Stimulated activated CD4-positive, alpha-beta T cell treated with anti-CD3 and anti-CD28 coated beads, Interleukin-1b, Interleukin-23, amount 100 ng/mL, for 1 hour (primary cell): ENCODE measurements at places on chromosomes 6 and 20.

DNA sequence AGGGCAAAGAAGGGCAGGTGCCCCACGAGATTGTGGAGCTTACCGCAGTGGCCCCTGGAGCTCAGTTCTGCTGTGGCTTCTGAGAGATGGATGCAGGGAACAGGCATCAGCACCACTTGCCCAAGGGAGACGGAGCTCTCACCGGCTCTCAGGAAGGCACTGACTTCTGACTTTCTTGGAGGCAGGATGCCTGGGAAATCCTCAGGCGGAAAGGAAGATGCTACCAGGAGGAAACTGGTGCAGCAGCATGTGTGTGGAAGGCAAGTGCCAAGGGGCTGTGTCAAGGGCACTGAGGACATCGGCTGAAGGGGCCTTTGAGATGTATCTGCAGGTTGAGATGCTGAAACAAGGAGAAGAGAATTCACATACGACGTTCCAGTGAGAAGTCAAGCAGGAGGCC is 64.0 kb downstream of the FOXA2 start:
- DNase-seq = no peak

- DNase-seq = no peak
These were observed 173.8 kb downstream of the PTPRK start for GRCh38 chr6:128346569-128346968.

DNA sequence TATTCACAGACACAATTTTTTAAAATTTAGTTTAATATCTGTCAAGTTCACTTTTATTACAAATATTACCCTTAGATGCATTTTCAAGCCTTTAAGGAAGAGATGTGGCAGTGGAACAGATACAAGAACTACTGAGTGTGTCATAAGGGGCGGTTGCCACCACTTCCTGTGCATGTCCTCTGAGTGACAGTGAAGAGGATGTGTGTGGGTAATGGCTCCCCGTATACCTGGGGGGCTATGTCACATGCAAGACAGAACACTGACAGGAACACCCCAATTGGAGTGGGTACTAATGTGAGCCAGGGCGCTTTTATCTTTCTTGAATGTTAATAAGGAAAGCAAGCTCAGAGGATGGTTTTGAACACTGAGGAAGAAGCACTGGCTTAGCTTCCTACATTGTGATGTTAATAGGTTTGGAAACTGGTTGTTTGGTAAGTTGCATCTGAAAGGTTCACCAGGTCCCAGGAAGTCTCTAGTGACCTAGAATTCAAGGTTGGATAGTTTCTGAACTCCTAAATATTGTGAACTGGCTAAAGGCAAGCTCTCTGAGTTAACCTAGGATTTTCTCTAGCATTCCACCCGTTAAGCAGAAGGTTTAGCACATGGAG is 83.4 kb upstream of the ASF1A start:
- peak; percentile 8 for DNase-seq

DNA sequence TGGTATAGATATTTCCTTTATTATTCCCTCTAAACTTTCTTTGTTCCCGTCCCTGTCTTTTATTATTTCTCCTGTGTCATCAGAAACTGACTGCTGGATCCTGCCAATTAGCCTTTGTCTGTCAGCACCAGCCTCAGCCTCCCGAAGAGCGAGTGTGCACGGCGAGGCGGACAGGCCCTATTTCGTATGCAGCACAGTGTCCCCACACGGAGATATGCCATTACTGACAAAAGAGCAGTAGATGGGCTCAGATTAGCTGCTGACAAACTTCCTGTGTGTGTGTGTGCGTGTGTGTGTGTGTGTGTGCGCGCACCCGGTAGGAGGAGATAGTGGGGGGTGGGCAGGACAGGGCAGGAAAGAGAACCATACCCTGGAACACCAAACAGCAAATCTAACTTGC is 99.5 kb upstream of the ZFP64 start:
- DNase-seq = no peak

- DNase-seq = no peak
These were observed 31.0 kb upstream of the CTAGE9 start for GRCh38 chr6:131741688-131742393.

- no peak for DNase-seq
These were observed 200.5 kb upstream of the PCSK2 start for GRCh38 chr20:17026346-17026745.

- DNase-seq = no peak
These were observed 5.3 kb downstream of the NRN1 start for GRCh38 chr6:6001443-6001842.

- DNase-seq = no peak
These were observed 2.5 kb upstream of the METTL24 start for GRCh38 chr6:110360676-110361075.

DNA sequence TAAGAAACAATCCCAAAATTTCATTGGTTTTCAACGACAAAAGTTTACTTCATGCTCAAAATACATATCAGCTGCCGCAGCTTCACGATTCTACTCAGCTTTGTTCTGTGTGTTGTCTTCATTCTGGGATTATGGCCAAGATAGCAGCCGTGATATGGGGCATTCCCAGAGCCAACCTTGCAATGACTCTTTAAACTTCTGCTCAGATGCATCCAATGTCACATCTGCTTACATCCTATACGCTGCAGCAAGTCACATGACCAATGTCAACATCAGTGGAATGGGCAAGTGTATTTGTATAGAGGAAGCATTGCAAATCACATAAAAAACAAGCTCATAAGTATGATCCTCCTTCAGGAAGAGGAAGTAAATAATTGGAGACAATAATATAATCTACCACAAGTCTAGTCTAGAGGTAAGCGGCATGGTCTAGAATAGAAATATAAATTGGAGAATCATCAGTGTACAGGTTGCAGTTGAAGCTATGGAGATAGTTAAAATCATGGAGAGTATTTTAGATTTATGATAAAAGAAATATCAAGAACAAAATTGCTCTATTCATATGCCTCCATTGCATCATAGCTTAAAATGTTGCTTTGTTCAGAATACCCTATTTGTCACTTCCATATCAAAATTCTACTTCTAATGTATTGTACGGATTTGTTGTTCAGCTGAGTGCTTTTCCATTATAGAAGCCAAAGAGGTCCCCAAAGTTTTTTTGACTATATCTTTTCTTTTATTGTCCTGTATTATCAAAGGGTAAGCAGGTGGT is 7.2 kb upstream of the C6orf141 start:
- DNase-seq = no peak

GRCh38 chr20:2333821-2334220 is 38.0 kb downstream of the TGM3 start:
- no peak for DNase-seq

GRCh38 chr6:153334121-153334520 is 203.0 kb upstream of the RGS17 start:
- DNase-seq = no peak

DNA sequence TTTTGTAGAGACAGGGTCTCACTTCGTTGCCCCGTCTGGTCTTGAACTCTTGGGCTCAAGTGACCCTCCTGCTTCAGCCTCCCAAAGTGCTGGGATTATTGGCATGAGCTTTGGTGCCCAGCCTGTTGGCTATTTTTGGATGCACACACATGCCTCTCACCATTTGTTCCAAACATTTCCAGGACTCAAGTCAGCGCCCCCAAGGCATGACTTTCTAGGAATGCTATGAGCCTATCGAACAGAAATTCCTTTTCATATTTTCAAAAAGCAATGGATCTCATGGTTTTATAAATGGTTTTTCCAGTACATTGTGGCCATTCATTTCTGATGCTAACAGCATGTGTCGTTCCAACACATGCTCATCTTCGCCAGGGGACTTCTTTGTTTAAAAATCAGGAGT is 119.3 kb upstream of the NAA20 start:
- no peak for DNase-seq

- DNase-seq = no peak
These were observed 109.9 kb upstream of the HEY2 start for GRCh38 chr6:125639466-125640020.

GRCh38 chr6:2733324-2733723 is 17.4 kb downstream of the MYLK4 start:
- no peak for DNase-seq

- DNase-seq = no peak
These were observed 15.1 kb downstream of the HMGN4 start for GRCh38 chr6:26553264-26553634.

DNA sequence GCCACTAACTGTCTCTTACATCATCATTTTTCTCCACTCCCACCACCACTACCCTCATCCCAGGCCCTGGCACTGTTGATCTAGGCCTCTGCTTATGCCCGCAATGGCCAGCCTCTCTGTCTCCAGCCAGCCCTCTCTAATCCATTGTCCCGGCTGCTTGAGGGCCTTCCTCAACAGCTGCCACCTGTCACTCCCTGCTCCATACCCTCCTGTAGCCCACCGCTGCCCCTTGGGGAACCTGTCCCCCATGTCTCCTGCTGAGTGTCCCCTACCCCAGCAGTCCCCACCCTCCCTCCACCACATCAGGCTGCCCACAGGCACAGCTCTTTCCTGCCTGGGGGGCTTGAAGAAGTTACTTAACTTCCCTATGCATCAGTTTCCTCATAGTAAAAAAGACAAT is 13.4 kb downstream of the TEAD3 start:
- DNase-seq = no peak

DNA sequence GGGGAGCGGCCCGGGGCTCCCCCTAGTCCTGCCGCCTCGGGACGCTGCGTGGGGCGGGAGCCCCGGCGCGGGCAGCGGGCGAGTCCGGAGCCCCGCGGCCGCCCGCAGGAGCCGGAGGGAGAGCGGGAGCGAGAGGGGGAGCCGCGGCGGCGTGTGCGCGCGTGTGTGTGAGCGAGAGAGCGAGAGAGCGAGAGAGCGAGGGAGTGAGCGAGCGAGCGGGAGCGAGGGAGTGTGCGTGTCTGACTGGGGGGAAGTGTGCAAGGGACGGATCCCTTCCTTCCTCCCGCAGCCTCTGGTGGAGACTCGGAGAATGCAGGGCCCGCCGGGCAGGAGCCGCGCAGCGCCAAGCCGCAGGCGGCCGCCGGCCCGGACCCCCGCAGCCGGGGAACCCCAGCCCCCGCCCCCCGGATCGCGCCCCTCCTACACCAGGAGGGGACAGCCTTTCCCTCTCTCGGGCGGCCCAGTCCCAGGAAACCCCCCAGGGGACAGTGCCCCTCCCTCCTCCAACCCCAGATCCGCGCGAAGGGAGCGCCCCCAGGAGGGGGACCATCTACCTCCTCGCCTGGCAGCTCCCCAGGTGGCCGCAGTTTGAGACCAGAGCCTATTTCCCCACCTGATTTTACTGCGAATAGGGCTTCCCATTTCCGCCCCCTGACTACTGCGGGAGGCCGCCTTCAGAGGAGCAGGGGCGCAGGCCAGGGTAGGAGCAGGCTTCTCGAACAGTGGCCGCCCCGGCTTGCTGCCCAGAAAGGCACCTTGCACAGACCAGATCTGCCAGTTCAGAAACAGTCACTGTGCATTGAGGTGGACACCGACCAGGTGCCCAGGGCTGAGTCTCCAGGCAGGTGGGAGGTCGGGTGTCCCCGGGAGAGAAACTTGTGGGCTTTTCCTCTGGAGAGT is at the start of gene CDH22:
Gene CDH22 (minus strand): TSS at position 241 of the 900 bp plus-strand sequence. CDS start 57,204 bp downstream, outside the sequence.
- DNase-seq = peak; percentile 8

DNA sequence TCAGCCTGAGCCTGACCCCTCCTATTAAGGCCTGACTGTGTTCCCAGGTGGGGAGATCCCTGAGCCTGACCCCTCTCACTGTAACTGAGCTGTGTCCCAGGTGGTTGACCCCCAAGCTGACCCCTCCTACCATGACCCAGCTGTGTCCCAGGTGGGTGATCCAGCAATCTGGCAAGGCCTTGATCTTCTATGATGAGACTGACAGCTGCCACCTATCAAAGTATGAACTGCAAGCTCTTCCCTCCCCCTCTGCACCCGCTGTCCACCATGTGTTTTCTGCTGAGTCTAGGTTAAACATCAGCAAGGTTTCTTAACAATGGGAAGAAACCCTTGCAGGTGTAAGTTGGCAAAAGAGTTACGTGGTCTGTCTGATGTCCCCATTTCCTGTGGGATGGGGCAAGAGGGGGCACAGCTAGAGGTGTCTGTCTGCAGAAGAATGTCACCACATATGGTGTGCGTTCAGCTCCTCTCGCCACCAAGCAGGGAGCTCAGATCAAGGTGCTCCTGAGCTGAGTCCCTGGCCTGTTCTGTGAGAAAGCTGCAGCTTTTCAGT is 5.9 kb downstream of the PXDC1 start:
- DNase-seq = no peak

DNA sequence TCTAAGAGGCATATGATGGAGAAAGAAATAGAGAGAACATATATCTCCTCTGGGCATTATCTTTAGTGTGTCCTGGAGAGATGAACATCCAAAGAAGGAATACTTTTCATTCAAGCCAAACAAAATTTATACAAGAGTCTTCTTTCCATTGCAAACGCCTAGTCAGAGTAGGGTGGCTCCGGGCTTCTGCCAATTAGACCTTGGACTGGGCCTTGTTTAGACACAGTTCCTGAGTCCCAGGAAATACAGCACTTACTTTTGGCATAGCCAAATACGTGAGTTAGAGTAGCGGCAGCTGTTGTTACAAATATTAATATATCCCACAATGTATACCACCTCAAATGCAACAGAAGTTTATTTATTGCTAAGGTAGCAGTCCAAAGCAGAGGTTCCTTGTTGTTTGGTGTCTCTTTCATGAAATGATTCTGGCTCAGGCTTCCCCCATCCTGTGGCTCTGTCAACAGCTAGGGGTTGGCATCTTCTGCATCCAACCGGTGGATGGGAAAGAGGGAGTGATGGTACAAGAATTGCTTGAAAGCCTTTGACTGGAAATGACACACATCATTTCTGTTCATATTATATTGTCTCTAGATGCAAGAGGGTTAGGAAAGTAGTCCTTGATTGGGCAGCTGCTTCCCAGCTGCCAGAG is 148.0 kb upstream of the SPACA1 start:
- no peak for DNase-seq

- DNase-seq = no peak
These were observed 5.7 kb downstream of the GTSF1L start for GRCh38 chr20:43721097-43721428.
